Gastrocnemius medialis (tissue), 4 donors: ENCODE measurements at places on chromosomes 3 and 15. TPM values are rescaled to one million over a fixed set of nuclear protein-coding genes. Genes with fewer than 3 reads are reported as not detected.
A peak's percentile ranks its signal among the peaks of the same experiment; 100 is the strongest.

The UBA7 gene
- total RNA-seq, result 16.1 TPM

The SAMD7 gene
- not detected for total RNA-seq

The PCOLCE2 gene
- 3.8 TPM for total RNA-seq

DNA sequence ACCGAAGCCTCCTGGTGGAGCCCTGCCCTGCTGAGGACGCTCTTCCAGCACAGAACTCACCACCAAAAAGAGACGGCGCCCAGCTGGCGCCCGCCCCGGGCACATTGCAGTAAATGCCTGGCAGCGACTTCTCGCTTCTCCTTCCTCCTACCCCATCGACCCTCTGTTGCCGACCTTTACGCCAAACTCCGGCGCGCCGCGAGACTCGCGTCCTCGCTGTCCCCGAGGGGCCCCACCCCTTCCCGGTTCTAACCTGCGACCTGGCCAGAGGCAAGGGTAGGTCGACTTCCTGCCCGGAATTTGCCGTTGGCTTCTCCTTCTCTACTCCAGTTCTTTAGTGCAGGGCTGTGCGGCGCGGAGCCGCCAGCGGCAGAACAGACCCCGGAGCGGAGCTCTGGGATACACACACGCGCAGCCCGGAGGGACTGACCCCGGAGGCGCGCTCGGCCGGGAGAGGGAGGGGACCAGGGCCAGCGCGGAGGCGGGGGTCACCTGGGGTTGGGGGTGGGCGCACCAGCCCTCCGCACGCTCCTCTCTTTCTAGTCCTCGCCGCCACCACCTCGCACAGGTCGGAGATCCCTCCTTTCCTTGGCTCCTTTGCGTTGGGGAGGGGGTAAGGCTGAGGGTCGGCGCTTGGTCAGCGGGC, 226.6 kb upstream of the AZI2 start:
- peak; percentile 28 for DNase-seq

- no peak for DNase-seq
These were observed 126.7 kb downstream of the FOXP1 start for GRCh38 chr3:71456826-71457225.

- no peak for DNase-seq
These were observed 85.9 kb downstream of the NCEH1 start for GRCh38 chr3:172624999-172625398.

DNA sequence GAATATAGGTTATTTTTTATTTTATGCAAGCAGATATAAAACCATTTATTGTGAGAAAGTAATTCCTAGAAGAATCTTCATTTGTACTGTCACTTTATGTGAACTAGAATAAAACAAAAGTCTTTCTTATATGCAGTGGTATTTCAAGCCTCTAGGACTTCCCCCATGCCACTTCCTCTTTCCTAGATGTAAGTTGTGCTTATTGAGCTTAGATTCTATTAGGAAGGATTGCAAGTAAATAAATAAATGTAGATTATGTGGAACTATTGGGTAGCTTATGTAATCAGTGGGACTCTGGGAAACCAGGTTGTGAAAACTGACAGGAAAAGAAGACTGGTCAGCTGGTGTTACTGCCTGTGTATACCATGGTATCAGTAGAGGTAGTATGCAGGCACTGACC, 169.7 kb downstream of the RSRC1 start:
- no peak for DNase-seq

GRCh38 chr3:39294446-39295183, 14.8 kb upstream of the CX3CR1 start:
- DNase-seq, result no peak

DNA sequence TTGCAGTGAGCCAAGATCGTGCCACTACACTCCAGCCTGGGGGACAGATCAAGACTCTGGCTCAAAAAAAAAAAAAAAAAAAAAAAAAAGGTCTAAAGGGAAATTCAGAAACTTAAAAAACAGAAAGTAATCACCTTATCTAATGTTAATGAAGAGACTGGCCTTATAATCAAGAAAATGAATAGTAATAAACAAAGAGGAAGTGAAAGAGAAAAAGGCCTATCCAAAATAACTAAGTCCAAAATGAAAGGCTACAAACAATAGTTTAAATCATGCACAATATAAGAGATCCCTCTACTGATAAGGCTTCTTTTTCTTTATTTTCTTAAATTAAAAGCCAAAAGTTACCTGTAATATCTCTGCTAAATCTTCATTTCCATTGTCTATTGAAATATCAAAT, 37.1 kb upstream of the HDC start:
- no peak for DNase-seq

DNA sequence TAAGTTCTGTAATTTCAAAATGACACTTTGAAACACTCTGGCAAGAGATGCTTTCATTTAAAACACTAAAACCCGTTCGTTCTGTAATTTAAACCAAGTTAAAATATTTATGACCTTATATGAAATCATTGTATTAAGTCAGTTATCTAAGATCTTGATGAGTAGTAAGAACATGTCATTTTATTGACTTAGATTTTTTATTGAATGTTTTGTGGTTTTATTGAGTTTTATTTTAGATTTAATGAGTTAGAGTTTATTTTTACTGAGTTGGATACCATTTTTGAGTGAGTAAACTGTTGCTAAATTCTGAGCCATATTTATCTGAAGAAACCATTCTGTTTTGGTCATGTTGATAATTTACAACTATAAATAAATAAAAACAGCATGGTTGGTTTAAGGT, 94.3 kb downstream of the PPARG start:
- DNase-seq, result no peak

GRCh38 chr3:13884851-13885703, 5.2 kb upstream of the WNT7A start:
- no peak for DNase-seq

DNA sequence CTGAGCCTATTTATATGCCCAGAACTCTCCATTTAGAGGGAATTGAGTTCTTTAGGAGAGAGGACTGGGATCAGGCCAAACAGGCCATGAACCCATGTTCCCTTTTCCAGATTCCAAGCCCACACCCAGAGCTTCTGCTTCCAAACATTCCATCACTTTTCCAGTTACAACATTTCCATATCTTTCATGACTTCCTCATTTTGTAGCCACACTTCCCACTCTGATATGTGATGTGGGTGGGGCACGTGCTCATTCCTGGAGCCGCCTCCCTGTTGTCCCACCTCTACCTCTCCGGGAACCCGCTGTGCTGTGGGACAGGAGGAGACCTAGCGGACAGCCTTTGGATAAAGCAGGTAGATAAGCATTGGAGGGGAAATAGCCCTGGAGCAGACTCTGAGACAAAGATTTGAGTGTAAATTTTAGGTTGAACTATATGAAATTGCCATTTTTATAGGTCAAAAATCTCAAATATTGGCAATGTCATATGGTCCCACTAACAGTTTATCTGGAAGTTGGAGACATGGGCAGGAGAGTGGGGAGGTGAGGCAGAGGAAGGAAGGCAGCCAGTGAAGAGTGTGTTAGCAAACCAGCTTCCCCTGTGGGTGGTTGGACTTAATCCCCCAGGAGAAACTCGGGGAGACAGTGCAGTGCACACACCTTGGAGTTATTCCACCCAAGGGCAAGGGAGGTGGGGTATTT, 31.8 kb downstream of the CYP8B1 start:
- no peak for DNase-seq

DNA sequence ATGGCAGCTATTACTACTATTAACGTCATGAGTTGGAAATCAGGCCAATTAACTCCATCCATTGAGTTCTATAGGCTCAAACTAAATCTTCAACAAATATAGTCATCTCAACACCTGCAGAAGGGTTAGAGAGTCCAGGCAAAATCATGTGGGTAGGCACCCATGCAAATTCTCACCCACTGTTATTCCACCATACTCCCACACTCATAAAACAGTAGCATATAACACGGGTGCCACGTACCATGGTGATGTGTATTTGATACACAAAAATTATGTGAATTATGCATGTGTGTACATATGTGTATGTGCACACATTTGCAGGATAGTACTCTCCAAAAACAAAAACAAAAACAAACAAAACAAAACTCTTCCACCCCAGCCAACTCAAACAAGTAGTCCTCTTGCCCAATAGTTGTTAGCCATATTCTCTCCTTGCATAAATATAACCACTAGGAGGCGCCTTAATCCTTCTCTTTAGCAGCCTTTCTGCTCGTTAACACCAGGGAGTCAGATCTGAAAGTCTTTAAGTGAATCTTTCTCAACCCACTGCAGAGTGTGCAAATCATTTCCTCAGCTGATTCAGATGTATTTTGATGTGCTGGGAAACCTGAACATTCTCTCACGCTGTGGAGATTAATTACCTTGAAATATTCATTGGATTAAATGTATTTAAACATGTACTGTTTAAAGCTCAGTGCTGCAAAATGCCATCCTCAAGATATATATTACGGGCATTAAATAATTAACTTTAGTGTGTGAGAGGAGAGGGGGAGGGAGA, 38.0 kb upstream of the COPB2 start:
- no peak for DNase-seq
